ENCODE measurements at places on chromosomes 5 and 9.

DNA sequence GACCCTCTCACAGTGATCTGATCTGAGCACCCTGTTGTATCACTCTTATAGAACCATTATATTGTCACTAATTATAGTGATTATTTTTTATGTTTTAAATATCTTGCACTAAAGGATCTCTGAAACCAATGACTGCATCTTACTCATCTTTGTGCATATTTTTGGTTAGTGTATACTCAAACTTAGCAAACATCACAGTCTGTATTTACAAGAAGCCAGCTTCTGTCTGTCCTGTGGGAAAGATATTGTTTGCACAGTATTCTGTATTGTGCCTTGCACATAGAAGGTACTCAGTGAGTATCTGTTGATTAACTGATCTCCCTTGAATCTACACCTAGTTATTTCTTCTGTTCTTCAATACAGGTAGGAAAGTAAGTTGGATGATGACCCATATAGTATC lies 131.5 kb downstream of the PAM start:
- no peak for DNase-seq

GRCh38 chr5:72453246-72453775 lies 53.9 kb downstream of the ZNF366 start:
- DNase-seq, result no peak

GRCh38 chr5:16784088-16784487 lies 152.0 kb downstream of the MYO10 start:
- no peak for DNase-seq

DNA sequence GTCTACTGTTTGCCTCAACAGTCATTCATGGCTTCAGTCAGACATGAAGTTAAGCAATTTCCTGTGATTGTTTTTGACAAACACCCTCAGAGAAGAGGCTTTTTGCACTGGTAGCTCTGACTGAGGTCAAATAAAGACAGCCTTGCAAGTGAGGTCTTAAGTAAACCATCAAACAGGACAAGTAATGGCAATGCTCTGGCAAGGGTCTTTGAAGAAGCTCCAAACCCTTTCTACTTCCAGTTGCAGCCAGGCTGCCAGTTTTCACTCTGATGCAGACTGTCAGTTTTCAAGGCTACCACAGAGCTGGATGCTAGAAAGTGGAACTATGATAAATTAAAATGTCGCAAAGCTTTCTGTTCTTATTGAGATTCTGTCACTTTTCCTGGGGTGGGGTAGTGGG lies 421.5 kb upstream of the PTGER4 start:
- no peak for DNase-seq

- no peak for DNase-seq
These were observed 560.5 kb downstream of the TUSC1 start for GRCh38 chr9:25117791-25118190.

DNA sequence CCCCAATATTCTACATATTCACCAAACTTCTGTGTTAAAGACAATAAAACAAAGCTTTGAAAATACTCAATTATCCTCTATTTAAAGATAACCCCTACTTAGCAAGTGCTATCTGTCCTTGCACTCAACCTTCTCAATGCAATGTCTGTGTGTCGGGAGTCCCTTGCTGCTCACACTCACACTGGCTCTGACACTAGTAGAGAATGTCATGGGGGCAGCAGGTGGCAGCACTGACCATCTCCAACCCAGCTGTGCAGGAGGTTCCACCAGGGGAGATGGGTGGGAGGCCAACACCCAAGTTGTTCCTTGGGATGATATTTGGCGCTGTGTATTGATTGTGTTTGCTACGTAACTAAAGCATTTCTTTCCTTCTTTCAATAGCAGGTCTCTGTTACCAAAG lies 59.4 kb upstream of the SIMC1 start:
- DNase-seq, result no peak

DNA sequence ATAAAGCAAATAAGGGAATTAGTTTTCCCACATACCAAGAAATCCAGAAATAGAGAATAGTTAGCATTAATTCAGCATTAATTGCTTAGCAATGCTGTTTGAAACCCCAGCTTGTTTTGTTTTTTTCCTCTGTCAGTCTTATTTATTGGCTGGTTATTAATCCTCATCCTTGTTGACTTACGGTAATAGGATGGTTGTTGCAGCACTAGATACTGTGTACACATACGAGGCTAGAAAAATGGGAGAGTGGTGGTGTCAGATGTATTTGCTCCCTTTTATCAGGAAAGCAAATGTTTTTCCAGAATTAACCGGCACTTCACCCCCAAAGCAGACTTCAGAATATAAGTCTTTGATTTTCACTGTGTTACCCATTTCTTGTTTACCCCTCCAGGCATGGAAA lies 60.4 kb downstream of the ERBIN start:
- DNase-seq, result no peak

DNA sequence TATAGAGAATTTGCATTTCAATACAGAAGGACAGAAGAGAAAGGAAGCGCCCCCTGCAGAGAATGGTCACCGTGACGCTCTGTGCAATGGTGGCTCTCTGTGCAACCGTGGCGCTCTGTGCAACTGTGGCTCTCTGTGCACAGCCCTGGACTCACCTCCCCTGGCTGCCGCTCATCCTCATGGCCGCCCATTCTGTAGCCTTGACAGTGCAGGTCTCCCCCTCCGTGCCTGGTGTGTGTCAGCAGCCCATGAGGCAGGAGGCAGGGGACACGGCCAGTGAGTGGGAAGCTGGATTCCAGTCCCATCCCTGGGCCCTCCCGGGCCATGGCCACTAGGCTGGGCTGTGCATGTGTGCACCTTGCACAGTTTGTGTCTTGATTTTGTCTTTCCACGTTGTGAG lies 12.0 kb downstream of the EXOC3 start:
- no peak for DNase-seq

DNA sequence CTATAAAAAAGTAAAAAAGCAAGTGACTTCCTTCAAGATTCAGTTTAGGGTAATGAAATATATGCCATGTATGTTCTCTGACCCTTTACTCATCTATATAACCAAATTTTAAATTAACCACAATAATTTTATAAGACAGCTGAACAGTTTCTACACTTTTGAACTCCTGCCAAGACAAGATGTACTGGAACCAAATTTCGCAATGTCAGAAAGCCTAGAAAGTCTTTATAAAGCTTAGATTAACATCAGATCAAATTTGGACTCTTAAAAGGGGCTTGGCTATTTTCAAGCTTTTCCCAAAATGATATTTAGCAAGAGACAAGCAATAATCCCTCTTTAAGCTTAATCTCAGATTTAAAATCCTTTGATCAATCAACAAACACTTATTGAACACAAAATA lies 362.6 kb downstream of the PTPRD start:
- no peak for DNase-seq

DNA sequence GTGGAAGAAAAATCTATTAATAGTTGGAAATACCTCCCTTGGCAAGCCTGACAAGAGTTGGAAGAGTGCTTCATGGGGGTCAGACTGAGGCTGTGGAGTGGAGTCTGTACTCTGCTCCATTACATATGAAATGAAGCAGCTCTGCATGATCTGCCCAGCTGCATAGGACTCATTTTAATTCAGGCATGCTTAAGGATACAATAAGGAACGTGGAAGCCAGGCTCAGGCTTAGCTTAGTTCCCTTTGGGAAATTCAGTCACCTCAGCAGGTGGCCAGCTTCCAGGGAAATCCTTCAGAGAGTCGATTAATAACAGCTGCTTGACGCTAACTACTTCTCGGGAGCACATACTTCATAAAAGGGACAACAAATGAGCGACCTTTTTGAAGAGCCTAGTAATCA lies 1672.9 kb upstream of the WWC1 start:
- no peak for DNase-seq

- DNase-seq, result no peak
These were observed 219.9 kb downstream of the PRDM9 start for GRCh38 chr5:23727271-23727670.

GRCh38 chr9:133155156-133155555 lies 8.6 kb downstream of the GBGT1 start:
- no peak for DNase-seq

- no peak for DNase-seq
These were observed 25.8 kb upstream of the HSD17B3 start for GRCh38 chr9:96327694-96328352.

- DNase-seq, result no peak
These were observed 3.3 kb upstream of the TSC1 start for GRCh38 chr9:132947756-132948155.

DNA sequence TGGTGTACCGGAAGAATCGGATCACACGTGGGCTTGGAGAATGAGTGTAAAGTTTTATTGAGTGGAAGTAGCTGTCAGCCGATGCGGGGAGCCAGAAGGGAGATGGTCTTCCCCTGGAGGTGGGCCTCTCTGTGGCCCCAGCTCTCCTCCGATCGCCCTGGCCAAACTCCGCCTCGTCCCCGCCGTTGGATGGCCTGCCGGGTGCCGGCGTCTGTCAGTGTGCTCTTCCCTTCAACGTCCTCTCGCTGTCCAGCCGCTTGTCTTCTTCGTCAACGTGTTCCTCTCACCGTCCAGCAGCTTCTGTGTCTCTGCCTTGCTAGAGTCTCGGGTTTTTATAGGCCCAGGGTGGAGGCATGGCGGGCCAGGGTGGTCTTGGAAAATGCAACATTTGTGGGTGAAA lies 27.6 kb upstream of the TMEM215 start:
- DNase-seq, result no peak

Data from CD8-positive, alpha-beta T cell (primary cell).